ENCODE measurements at places on chromosomes 16 and 17. TPM values are rescaled to one million over a fixed set of nuclear protein-coding genes. Genes with fewer than 3 reads are reported as not detected.

Gene ACE
- 1.7 TPM for total RNA-seq

Gene COG7
- 14.8 TPM for total RNA-seq

Gene MT1H
- not detected for total RNA-seq

Gene CTRB1
- not detected for total RNA-seq

Gene PRR35
- total RNA-seq: 0.13 TPM

Gene KRTAP2-2
- not detected for total RNA-seq

Gene MMP2
- total RNA-seq: 9.5 TPM

Gene MKS1
- 10.3 TPM for total RNA-seq

Gene SMTNL2
- total RNA-seq: 1.3 TPM

Gene SNX20
- total RNA-seq: not detected

Gene PTGES3L
- total RNA-seq: 0.73 TPM

Gene TEX14
- total RNA-seq: 0.29 TPM

Gene OTOP2
- total RNA-seq: not detected

Gene CFAP119
- total RNA-seq: 7.7 TPM

Measured in A549 treated with GW870086 at 1 μM for 4 hours (cell line).